ENCODE measurements at places on chromosomes 2 and 18.

DNA sequence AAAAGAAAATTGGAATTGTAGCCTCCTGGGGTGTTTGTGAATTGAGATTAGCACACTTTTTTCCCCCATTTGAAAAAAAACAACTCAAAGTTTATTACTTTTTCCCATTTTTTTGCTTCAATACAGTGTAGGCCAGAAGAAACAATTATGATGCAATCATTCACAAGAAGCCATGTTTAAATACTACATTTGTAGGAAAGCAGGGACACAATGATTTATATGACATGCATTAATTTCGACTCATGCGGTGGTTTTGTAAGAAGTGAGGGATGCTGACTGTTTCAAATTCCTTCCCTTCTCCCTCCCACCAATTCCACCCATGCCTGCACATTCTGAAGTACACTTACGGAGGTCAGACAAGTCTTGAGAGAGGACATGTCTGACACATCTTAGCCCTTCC is 774.2 kb upstream of the FSHR start:
- no peak for DNase-seq

DNA sequence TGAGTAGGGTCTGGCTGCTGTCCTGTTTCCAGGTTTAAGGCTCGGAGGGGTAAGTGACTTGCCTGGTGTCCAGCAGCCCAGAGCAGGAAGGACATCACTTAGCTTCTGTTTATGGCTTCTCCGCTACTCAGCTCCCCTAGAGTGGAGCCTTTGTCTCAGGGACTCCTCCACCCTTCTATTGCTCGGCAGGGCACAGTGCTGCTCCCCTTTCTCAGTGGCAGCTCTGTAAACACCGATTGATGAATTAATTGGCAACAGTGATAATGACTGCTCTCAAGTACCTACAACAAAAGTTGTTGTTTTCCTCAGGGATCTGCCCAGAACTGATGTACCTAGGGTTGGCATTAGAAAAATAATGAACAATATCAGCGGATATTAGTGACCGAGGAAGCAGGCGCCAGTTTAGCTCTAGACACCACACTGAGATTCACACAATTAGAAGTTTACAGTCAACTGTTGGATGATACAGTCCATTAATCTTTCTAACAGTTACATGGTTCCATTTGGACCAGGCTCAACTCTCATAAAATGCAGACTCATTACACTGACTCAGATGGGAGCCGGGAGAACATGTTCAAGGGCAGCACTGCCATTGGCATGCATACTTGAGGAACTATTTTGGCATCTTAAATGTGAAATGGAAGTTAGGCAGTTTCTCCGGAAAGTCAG is 265.7 kb downstream of the MTX2 start:
- no peak for DNase-seq

- DNase-seq, result no peak
Observed at GRCh38 chr2:139237023-139237422, 456.8 kb upstream of the NXPH2 start.

DNA sequence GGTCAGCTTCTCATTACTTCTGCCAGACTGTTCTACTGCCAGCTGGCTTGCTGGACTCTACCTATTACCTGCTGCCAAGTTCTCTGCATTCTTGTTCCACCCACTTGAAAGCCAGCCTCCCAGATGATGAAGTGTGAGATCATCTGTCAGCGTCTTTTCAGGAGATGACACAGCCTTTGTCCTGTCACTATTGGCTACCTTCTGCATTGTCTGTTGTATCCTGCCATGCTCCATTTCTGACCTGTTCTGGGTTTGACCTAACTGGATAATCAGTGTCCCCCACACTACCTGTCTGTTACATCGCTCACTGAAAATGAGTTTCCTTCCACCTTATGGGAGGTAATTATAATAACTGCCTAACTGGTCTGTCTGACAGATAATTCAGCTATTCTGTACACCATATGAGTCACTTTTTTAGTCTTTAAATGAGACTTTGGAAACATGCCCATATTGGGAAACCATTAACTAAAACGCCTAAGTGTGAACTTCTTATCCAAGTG is 520.6 kb downstream of the METTL4 start:
- peak; percentile 44 for DNase-seq

DNA sequence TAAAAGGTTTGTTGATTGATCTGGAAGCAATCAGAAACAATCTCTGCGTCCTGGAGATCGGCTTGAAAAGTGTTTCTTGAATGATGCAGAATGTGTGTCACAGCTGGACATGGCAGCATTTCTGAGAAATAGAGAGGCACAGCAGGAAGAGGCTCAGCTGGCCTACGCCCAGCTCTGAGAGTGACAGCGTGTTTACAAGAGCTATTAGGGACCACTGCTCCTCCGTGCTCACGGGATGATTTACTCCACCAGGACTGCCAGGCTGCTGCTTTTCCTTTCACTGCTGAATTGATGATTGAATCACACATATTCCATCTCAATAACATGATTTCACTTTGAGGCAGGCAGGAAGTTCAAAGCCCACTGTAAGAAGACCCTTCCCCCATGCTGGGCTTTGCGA is 62.8 kb downstream of the GALNT14 start:
- DNase-seq, result no peak

DNA sequence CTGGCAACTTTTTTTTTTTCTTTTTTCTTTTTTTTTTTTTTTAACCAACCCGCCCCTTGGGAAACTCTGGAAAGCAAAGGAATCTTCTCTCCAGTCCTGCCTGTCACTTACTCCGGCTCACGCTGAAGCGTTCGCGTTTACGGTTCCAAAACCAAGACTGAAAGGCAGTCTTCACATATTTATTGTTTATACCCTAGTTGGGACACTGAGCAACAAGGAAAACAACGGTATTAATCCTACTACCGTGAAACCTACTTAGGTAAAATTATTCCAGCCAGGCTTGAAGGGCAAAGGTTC is 125.4 kb downstream of the OSBPL1A start:
- DNase-seq, result no peak

DNA sequence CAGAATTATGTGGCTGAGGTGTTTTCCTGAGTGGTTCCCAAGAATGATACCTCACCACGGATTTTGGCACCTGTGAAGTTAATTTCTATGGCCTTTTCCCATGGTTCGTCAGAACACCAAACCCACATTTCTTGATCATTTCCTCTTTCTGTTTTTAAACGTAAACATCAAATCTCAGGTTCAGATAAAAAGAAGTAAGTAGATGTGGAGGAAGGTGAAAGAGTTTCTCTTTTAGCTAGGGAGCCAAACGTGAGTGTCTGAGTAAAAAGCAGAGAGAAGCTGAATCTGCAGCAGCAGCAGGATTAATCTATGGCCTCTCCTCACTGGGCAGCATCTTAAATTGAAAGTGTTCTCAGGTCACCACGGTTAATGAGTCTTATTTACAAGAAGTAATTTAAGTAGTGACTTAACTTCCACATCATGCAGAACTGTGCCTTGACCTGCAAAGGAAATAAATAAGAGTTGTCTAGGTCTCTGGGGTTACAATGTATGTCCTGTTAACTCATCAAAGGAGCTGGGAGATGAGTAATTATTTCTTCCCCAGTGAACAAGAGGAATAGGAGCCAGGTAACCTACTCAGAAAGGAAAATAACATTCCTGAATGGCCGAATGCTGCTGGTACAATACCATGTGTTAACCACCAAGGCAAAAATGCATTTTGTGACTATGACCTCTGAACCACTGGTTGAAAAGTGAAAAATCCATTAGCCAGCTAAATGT is 139.6 kb upstream of the NETO1 start:
- peak; percentile 18 for DNase-seq

- peak; percentile 99 for DNase-seq
Observed at GRCh38 chr2:26785431-26786206, at the start of gene CENPA. TSS of gene CENPA (plus strand) at chr2:26786056. CDS start at chr2:26786197, 141 bp downstream.

GRCh38 chr2:186910996-186911395 is 62.0 kb upstream of the ZSWIM2 start:
- DNase-seq, result peak; percentile 14

- no peak for DNase-seq
Observed at GRCh38 chr2:162636206-162636728, 202.3 kb downstream of the KCNH7 start.

GRCh38 chr2:12809526-12809925 is 92.8 kb downstream of the TRIB2 start:
- DNase-seq, result no peak

GRCh38 chr2:40160751-40161218 is 291.1 kb downstream of the SLC8A1 start:
- no peak for DNase-seq

DNA sequence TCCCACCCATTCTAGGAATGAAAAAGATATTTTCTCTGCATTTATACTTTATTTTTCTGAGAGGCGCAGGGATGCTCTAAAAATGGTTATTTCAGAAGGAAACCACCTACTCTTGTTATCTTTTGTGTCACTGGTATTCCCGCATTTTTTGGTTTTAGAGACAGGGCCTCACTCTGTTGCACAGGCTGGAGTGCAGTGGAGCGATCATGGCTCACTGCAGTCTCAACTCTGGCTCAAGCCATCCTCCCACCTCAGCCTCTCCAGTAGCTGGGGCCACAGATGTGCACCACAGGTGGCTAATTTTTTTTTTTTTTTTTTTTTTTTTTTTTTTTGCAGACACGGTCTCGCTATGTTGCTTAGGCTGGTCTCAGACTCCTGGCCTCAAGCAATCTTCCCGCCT is 135.9 kb downstream of the NCK2 start:
- DNase-seq, result no peak

GRCh38 chr18:49767111-49768050 is 46.0 kb downstream of the ACAA2 start:
- DNase-seq, result no peak

GRCh38 chr2:190666895-190667294 is 18.0 kb downstream of the NAB1 start:
- DNase-seq, result no peak

DNA sequence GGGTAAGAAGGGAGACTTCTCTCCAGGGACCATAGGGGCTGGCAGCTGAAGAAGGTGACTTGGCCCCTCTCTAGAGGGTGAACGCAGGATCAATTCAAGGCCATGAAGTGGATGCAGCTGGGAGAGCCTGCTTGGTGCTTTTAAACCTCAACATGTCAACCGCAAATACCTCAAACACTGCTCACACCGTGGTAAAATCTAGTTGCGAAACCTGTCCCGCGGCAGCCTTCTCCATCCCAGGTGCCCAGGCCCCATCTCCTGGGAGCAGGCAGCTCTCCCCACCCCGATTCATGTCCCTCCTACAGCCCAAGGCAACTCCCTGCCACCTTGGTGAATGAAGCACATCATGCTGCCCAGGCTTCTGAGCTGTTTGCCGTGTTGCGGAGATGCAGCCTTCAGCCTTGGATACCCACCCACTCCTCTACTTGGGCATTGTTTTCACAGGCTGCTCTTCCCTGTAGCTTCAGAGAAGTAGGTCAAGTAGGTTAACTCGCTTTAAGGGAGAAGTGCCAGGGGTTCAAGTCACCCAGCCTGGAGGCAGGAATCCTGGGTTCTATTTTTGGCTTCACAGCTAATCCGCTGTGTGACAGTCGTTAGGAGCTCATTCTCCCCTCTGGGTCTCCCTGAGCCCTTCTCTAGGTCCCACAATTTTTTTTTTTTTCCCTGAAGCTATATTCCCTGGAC is 6.2 kb upstream of the EFR3B start:
- DNase-seq, result no peak

DNA sequence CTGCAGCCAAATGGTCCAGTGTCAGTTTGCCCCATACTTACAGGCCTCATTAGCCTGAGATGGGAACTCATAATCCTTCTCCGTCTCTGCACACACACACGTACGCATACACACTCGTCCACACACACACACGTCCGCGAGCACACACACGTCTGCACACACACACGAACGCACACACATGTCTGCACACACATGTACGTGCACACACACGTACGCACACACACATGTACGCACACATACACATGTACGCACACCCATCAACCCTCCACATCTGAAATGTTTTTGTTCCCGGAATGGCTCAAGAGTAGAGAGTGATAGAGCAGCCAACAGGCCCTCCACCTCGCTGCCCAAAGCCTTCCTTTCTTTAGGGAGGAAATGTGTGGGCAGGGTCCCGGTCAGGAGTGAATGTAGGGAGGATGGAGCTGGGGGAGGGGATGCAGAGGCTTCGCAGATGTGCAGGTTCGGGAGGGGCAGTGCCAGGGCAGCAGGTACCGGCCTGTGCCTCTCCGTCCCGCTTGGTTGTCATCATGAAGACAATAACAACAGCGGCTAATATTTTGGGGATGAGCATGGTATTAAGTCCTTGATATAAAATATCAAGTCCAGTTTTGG is 52.7 kb downstream of the PTGR3 start:
- DNase-seq, result no peak

DNA sequence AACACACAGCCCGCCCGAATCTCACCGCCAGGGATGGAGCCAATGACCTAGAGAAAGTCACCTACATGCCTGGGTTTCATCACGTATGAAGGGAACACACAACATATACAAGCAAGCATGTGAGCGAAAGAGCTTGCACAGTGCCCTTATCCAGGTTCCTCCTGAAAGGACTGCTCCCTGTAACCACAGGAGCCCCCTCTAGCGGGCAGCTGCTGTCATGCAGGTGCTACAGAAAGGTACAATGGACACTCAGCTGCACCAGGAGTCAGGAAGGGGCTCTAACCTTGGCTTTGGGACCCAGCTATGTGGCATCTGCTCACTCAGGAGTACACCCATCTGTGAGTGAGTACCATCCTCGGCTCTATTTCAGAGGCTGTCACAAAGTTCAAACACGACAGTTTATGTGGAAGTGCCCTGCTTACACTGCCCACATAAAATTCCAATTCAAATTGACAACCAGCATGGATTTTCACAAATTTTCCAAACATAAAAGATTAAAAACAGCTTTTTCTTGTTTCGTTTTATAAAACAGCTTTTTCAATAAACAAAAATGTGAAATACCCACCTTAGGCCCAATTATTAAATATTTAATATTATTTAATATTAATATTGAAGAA is 3.5 kb downstream of the NDUFA10 start:
- DNase-seq, result peak; percentile 79

DNA sequence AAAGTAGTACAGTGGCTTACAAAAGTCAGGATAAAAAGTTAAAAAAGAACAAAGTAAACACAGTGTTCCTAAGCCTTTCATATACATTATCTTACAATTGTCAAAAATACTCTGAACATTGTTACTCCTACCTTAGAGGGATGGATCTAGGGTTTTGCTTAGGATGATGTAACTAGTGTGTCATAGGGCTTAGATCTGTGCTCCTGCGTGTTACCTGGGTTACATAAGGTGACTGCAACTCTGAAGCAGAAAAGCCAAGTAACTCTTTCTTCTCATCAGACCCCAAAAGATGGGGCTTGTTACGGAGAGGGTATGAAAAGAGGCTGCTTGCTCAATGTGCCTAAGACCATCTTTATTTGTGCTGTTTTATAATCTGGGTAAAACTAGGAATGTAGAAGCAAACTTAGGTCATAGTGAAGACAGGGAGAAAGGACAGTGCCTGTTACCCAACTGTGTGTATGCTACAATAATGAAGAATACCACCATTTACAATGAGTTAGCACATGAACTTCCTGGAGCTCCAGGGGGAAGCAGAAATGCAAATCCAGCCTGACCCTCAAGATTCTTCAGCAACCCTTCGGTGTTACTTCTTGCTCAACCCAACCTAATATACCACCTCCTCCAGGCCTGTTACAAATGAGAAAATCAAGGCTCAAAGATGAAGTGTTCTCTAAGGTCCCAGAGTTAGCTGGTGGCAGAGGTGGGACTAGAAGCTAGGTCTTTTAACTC is 42.0 kb upstream of the STK17B start:
- DNase-seq, result no peak

GRCh38 chr2:209688385-209688784 is 83.2 kb upstream of the UNC80 start:
- no peak for DNase-seq

GRCh38 chr2:139378373-139378772 is 598.2 kb upstream of the NXPH2 start:
- peak; percentile 21 for DNase-seq

- DNase-seq, result peak; percentile 76
Observed at GRCh38 chr18:35143622-35144596, 96.9 kb upstream of the ZNF397 start.

GRCh38 chr2:138846216-138846821 is 66.1 kb upstream of the NXPH2 start:
- DNase-seq, result peak; percentile 72

Measured in OCI-M1 (cell line).